Kidney (tissue), 22 donors: ENCODE measurements at places on chromosomes 6 and 20. TPM values are rescaled to one million over a fixed set of nuclear protein-coding genes. Genes with fewer than 3 reads are reported as not detected.

DNA sequence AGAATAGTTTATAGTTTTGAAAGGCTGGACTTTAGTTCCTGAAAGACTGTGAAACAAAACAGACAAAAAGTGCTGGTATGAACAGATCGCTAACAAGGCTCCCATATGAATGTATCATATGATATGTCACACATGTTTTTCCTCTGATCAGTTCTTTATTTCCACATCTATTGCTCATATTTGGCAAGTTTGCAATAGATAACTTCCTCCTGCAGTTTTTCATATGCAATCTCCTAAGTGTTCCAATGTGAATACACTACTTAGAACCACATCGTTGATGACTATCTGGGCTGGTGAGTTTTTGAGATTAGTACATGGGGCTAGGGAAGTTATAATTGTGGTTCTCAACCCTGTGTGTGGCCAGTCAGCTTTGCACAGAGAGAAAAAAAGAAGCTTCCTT lies 23.1 kb downstream of the CRYBG1 start:
- DNase-seq, result no peak
- H3K36me3 ChIP-seq, result no peaks in the 10 kb centered on the region
- no peak overlapping the region for H3K4me3 ChIP-seq
- H3K27me3 ChIP-seq, result no peaks in the 10 kb centered on the region
- no peaks in the 10 kb centered on the region for H3K4me1 ChIP-seq
- H3K27ac ChIP-seq, result no peak overlapping the region

GRCh38 chr20:56431471-56431870 lies 19.4 kb downstream of the CASS4 start:
- H3K4me1 ChIP-seq, result no peaks in the 10 kb centered on the region
- no peak overlapping the region for H3K4me3 ChIP-seq
- H3K27me3 ChIP-seq, result no peaks in the 10 kb centered on the region
- H3K36me3 ChIP-seq, result no peaks in the 10 kb centered on the region

DNA sequence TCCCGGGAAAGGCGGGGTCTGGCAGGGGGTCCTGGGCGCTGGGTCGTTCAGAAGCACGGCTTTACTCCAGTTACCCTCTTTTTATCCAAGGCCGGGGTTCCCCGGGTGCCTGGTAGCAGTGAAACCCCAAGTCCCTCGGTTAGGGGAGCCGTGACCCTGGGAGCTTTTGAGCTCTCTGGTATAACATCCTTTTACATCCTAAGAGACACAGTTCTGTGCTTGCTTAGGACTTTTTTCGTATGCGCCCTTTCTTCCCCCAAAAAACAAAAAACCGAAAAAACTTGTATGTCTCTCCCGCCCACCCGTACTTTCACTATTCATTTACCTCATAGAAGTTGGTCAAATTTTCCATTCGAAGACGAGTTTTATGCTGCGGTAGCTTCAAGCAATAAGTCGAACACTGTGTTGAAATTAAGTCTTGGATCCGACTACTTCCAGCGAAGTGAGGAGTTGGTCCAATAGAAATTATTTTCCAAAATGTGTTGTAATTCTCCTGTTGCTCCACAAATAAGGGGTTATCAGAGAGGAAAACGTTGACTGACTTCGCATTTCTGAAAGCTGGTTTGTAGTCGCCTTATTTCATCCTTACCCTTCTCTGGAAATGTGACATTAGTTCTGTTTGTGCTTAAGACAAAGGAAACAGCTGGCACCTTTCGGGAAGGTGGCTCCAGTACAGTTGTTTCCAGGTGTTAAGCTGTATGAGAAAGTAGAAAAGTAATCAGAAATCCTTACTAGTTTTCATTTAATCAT lies 816 bp upstream of the MAN1A1 start:
- no peak for DNase-seq
- no peaks in the 10 kb centered on the region for H3K4me1 ChIP-seq
- no peaks in the 10 kb centered on the region for H3K27me3 ChIP-seq
- H3K36me3 ChIP-seq, result no peaks in the 10 kb centered on the region
- peak overlapping the region; percentile 96 for H3K27ac ChIP-seq

DNA sequence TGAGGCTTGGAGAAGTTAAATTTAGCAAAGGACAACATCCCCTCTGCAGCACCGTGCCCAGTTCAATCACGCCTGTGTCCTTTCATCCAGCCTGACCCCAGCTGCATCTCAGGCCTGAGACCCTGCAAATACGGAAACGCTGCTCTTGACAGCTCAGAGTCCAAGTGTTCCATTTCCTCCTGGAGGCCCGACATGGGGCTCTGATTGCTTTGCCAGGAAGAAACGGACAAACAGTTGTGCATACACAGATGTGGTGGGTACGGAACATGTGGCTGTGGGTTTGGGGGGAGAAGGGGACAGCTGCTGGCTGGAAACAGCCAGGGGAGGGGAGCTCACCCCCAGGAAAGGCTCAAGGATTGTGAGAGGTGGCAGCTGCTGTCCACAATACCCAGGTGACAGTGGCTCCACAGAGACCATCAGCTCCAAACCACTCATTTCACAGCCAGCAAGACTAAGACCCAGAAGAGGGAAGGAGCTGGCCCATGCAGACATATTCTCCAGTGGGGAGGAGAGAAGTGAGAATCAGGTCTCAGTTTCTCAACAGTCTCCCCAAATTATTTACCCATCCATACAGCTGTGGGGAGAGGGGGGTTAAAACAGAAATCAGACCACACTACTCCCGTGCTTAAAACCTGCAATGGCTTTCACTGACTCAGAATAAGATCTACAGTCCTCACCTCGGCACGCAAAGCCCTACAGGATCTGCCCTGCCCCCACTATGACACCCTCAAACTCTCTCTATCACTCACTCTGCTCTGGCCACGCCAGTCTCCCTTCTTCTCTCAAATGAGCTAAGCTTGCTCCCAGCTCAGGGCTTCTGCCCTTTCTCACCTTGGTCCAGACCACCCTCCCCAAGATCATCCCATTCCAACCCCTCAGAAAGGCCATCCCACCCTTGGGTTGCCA lies 89.1 kb downstream of the PREX1 start:
- H3K27ac ChIP-seq, result no peak overlapping the region
- H3K36me3 ChIP-seq, result no peaks in the 10 kb centered on the region
- H3K27me3 ChIP-seq, result no peaks in the 10 kb centered on the region
- H3K4me3 ChIP-seq, result no peak overlapping the region
- DNase-seq, result no peak
- peaks cover 5% of the 10 kb centered on the region for H3K4me1 ChIP-seq

- no peak for DNase-seq
- H3K36me3 ChIP-seq, result no peaks in the 10 kb centered on the region
- no peaks in the 10 kb centered on the region for H3K27me3 ChIP-seq
- no peak overlapping the region for H3K27ac ChIP-seq
- H3K4me3 ChIP-seq, result no peak overlapping the region
Observed at GRCh38 chr6:135575629-135576028, 78.1 kb upstream of the AHI1 start.

GRCh38 chr6:72212686-72213085 lies 326.3 kb downstream of the RIMS1 start:
- no peaks in the 10 kb centered on the region for H3K4me1 ChIP-seq
- no peak overlapping the region for H3K4me3 ChIP-seq
- no peak overlapping the region for H3K27ac ChIP-seq
- H3K36me3 ChIP-seq, result no peaks in the 10 kb centered on the region
- no peaks in the 10 kb centered on the region for H3K27me3 ChIP-seq

DNA sequence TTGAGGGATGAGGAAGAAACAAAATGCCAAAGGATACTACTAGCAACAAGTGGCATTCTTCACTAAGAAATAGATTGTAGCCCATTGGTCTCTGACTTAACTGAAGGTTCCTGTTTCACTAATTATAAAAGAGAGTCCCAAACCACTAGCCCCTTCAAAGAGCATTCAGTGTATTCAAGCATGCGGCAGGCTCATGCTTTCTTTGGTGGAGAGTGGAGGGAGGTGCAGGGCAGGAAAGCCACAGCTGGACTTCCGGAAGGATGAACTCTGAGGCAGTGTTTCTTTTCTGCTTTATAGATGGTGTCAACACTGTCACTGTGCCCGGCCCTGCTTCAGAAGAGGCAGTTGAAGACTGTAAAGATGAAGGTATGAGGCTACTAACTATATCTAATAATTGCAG lies 636.1 kb downstream of the KIF16B start:
- no peaks in the 10 kb centered on the region for H3K27me3 ChIP-seq
- no peaks in the 10 kb centered on the region for H3K36me3 ChIP-seq
- no peak for DNase-seq
- no peak overlapping the region for H3K27ac ChIP-seq
- H3K4me3 ChIP-seq, result no peak overlapping the region

- H3K36me3 ChIP-seq, result no peaks in the 10 kb centered on the region
- H3K4me3 ChIP-seq, result no peak overlapping the region
- no peaks in the 10 kb centered on the region for H3K4me1 ChIP-seq
- no peaks in the 10 kb centered on the region for H3K27me3 ChIP-seq
Observed at GRCh38 chr6:75800708-75801505, 51.9 kb downstream of the MYO6 start.

GRCh38 chr6:114431641-114432040 lies 88.8 kb upstream of the HS3ST5 start:
- no peaks in the 10 kb centered on the region for H3K27me3 ChIP-seq
- H3K4me3 ChIP-seq, result no peak overlapping the region
- no peak for DNase-seq
- H3K36me3 ChIP-seq, result no peaks in the 10 kb centered on the region

- DNase-seq, result no peak
- no peaks in the 10 kb centered on the region for H3K36me3 ChIP-seq
- no peaks in the 10 kb centered on the region for H3K27me3 ChIP-seq
Observed at GRCh38 chr20:37727957-37728634, 34.3 kb downstream of the CTNNBL1 start.

DNA sequence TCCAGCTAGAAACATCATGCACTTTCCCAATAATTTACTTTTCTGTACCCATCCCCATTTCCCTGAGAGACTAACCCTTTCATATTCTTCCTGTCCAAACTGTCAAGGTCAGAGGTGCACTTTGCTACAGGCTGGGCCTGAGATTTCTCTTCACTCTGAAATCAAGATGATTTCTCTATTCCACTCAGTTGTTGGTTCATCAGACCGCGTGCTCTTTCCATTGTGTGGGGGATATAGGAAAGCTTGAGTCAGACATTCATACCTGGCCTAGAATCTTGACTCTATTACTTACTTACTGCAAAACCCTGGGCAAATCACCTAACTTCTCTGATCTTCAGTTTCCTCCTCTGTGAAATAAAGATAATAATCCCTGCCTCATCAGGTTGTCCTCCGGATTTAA lies 4.7 kb upstream of the ZDHHC14 start:
- H3K27ac ChIP-seq, result no peak overlapping the region
- peaks cover 4% of the 10 kb centered on the region for H3K4me1 ChIP-seq
- no peak overlapping the region for H3K4me3 ChIP-seq
- H3K27me3 ChIP-seq, result no peaks in the 10 kb centered on the region
- DNase-seq, result no peak
- H3K36me3 ChIP-seq, result no peaks in the 10 kb centered on the region

GRCh38 chr6:73372516-73372915 lies 2.8 kb upstream of the OOEP start:
- H3K4me3 ChIP-seq, result no peak overlapping the region
- no peaks in the 10 kb centered on the region for H3K36me3 ChIP-seq
- no peaks in the 10 kb centered on the region for H3K27me3 ChIP-seq
- H3K4me1 ChIP-seq, result no peaks in the 10 kb centered on the region

- DNase-seq, result no peak
Observed at GRCh38 chr6:29916741-29917140, 25.6 kb upstream of the HLA-A start.

- no peak overlapping the region for H3K27ac ChIP-seq
- no peaks in the 10 kb centered on the region for H3K27me3 ChIP-seq
- no peak overlapping the region for H3K4me3 ChIP-seq
- no peak for DNase-seq
- no peaks in the 10 kb centered on the region for H3K36me3 ChIP-seq
Observed at GRCh38 chr6:158860279-158860865, 41.2 kb upstream of the EZR start.

- no peak overlapping the region for H3K27ac ChIP-seq
- no peaks in the 10 kb centered on the region for H3K4me1 ChIP-seq
- H3K4me3 ChIP-seq, result no peak overlapping the region
- H3K27me3 ChIP-seq, result no peaks in the 10 kb centered on the region
- no peak for DNase-seq
Observed at GRCh38 chr6:8237668-8238067, 135.3 kb upstream of the EEF1E1 start.

GRCh38 chr20:36490191-36490590 lies 51.1 kb upstream of the MYL9 start:
- no peak for DNase-seq
- H3K27me3 ChIP-seq, result no peaks in the 10 kb centered on the region
- no peak overlapping the region for H3K4me3 ChIP-seq

DNA sequence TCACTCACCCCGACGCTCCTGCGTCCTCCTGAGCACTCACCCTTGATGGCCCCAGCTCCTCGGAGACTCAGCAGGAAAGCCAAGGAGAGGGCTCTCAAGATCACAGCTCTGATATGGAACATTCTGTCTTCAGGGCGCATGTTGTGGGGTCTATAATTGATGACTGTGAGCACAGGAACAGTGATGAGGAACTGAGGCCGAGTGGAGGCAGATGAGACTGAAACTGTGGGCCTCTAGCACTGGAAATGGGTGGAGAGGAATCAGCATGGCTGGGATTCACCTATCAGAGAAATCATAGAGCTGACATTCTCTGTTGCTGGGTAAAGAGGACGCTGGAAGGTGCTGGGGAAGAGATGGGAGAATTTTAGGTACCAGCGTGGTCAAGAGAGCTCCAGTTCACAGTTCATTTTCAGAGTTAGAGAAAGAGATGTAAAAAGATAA lies at the start of gene HLA-DPA1:
TSS of gene HLA-DPA1 (minus strand) at position 219 of the 441 bp plus-strand sequence.
- no peak for DNase-seq
- H3K27ac ChIP-seq, result no peak within 1 kb of the TSS
- H3K4me1 ChIP-seq, result no peaks in the 10 kb centered on the region

GRCh38 chr20:9088556-9088955 lies 19.7 kb downstream of the PLCB4 start:
- H3K27me3 ChIP-seq, result no peaks in the 10 kb centered on the region
- H3K27ac ChIP-seq, result no peak overlapping the region
- no peak overlapping the region for H3K4me3 ChIP-seq
- H3K36me3 ChIP-seq, result no peaks in the 10 kb centered on the region
- no peaks in the 10 kb centered on the region for H3K4me1 ChIP-seq
- no peak for DNase-seq

- H3K27me3 ChIP-seq, result no peaks in the 10 kb centered on the region
- DNase-seq, result no peak
- H3K4me3 ChIP-seq, result no peak overlapping the region
- H3K4me1 ChIP-seq, result no peaks in the 10 kb centered on the region
Observed at GRCh38 chr6:81735756-81736380, 16.6 kb downstream of the TENT5A start.

The GLO1 gene
- total RNA-seq, result 67.3 TPM

The CTCFL gene
- total RNA-seq, result not detected

The OR2J3 gene
- not detected for total RNA-seq

The DYNLT2 gene
- total RNA-seq, result 1.9 TPM

The ARG1 gene
- not detected for total RNA-seq

The CGA gene
- not detected for total RNA-seq

The MRAP2 gene
- 5.0 TPM for total RNA-seq
